Suprapubic skin (tissue), 4 donors: ENCODE measurements at places on chromosomes 7 and 10.

DNA sequence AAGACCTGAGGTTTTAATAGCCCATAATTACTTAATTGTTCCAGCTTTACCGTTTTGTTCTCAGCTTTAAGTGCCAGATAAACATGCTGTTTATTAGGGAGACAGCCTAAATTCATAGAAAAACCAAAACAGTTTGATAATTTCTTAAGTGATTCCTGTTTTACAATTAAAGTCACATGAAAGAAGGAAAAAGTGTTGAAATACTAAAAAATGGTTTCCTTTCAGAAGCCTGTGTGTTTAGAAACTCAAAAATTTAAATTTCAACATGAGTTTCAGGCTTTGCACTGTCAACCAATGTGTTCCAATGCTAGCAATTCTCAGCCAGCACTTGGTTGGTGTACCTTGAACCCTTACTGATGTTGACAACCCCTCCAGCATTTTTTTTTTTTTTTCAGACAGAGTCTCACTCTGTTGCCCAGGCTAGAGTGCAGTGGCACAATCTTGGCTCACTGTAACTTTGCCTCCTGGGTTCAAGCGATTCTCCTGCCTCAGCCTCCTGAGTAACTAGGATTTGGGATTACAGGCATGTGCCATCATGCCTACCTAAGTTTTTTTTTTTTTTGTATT lies 135.3 kb downstream of the ICA1 start:
- no peak overlapping the region for H3K27ac ChIP-seq
- DNase-seq = no peak
- H3K4me3 ChIP-seq = no peak overlapping the region
- no peaks in the 10 kb centered on the region for H3K27me3 ChIP-seq

- H3K4me3 ChIP-seq = no peak overlapping the region
- no peak for DNase-seq
- H3K36me3 ChIP-seq = no peaks in the 10 kb centered on the region
- H3K27ac ChIP-seq = no peak overlapping the region
Observed at GRCh38 chr7:154744256-154744860, 258.6 kb downstream of the PAXIP1 start.

- DNase-seq = no peak
- no peak overlapping the region for H3K27ac ChIP-seq
Observed at GRCh38 chr7:100962537-100962936, 6.8 kb upstream of the MUC12 start.

GRCh38 chr10:74433993-74434392 lies 283.0 kb downstream of the ADK start:
- H3K4me3 ChIP-seq = no peak overlapping the region
- peaks cover 5% of the 10 kb centered on the region for H3K4me1 ChIP-seq
- no peaks in the 10 kb centered on the region for H3K27me3 ChIP-seq
- H3K36me3 ChIP-seq = no peaks in the 10 kb centered on the region

GRCh38 chr7:116229366-116229765 lies 19.0 kb downstream of the TES start:
- H3K4me3 ChIP-seq = no peak overlapping the region
- peaks cover 57% of the 10 kb centered on the region for H3K4me1 ChIP-seq
- H3K36me3 ChIP-seq = no peaks in the 10 kb centered on the region
- no peak overlapping the region for H3K27ac ChIP-seq

- peaks cover 11% of the 10 kb centered on the region for H3K4me1 ChIP-seq
- peak overlapping the region; percentile 86 for H3K27ac ChIP-seq
- H3K27me3 ChIP-seq = no peaks in the 10 kb centered on the region
- H3K4me3 ChIP-seq = peak overlapping the region; percentile 46
- DNase-seq = no peak
- no peaks in the 10 kb centered on the region for H3K36me3 ChIP-seq
Observed at GRCh38 chr7:39609113-39609934, 14.0 kb upstream of the RALA start.
